A172 (cell line): ENCODE measurements at places on chromosomes 5 and 9. TPM values are rescaled to one million over a fixed set of nuclear protein-coding genes. Genes with fewer than 3 reads are reported as not detected.
A peak's percentile ranks its signal among the peaks of the same experiment; 100 is the strongest.

DNA sequence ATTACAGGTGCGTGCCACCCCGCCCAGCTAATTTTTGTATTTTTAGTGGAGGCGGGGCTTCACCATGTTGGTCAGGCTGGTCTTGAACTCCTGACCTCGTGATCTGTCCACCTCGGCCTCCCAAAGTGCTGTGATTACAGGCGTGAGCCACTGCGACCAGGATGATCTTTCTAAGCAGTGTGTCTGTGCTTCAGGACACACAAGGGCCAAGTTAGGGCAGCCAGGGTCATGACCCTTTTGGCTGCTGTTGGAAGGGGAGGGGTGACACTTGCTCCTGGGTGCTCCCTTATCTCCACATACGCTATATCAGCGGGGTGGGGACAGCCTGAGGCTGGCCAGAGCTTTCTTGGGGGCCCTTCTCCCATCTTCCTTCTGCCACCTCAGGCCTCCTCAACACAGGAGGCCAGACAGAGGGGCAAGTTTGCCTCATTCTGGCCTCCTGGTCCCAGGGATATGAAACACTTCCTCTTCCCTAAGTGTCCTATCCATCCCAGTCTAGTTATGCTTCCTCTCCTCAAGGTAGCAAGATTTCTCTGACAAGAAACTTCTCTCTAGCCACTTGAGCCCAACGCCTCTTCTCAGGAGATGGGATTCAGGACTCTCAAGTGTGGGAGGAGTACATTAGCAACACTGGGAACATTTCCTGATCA is 1.9 kb upstream of the ZNF79 start:
- no peak for DNase-seq

GRCh38 chr9:21813575-21814473 is 11.4 kb downstream of the MTAP start:
- no peak for DNase-seq

DNA sequence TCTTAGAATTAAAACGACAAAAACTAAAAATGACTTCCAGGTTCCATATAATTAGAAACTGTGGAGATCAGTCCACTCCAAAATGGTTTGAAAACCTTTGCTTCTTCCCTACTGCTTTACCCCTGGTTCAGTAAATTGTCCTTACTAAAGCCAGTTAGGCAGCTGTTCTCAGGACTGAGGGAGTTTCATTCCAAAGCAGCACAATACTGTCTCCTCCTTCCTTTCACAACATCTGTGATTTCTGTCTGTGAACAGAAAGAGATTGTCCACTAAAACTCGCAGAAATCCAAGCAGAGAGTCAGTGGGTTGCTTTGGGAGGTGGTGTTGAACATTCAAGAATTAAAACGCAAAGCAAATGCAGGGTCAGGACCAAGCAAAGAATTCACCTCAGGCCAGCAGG is 740.8 kb upstream of the ZNF608 start:
- no peak for DNase-seq

DNA sequence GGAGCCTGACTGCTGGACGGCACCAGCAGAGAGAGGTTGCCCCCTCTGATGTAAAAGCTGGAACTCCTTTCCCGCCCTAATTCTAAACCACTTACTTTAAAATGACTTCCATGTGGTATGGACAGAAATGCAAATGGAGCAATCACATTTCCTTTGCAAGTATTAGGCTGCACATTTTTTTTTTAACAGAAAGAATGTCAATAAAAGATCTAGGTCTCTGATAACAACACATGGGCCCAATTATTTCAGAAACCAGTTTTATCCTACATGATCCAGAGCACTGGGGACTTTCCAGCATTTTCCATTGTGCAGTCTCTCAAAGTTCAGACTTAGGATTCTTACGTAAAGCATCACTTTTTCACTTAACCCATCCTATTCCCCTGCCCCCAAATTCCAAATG is 203.7 kb downstream of the NXNL2 start:
- no peak for DNase-seq

DNA sequence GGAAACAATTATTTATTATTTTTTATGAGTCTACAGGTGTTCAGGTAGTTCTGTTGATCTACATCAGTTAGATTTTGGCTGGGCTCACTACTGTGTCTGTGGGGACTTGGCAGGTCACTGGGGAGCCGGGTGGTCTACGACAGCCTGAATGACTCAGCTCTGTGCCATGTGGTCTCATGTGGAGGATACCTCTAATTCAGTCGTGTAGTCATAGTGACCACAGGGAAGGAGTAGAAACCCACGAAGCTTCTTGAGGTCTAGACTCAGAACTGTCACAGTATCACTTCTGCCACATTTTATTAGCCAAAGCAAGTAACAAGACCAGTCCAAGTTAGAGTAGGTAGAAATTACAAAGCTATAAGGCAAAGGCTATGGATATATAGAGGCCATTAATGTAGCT is 64.7 kb upstream of the GRAMD2B start:
- no peak for DNase-seq

GRCh38 chr5:57429513-57430120 is 53.0 kb downstream of the ACTBL2 start:
- DNase-seq = no peak

GRCh38 chr9:93097511-93098201 is 1.6 kb downstream of the CARD19 start:
- DNase-seq = no peak

- DNase-seq = no peak
Observed at GRCh38 chr9:2319421-2319820, 302.2 kb upstream of the VLDLR start.

DNA sequence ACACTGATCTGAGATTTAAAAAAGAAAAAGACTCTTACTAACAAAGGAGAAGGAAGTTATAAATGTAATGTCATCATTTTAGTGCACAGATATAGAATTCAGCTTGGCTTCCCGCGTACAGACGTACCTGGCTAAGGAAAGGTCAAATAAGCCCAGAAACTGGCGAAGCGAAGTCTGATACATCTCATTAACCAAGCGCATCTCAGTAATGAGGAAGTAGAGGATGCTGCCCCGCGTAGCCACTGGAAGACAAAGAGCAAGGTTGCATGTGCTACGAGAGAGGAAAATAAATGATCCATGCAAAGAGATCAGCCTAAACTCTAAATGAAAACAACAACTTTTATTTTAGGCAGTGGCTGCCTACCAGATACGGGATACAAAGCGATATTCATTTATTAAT is 208.8 kb downstream of the DNAH5 start:
- DNase-seq = no peak

DNA sequence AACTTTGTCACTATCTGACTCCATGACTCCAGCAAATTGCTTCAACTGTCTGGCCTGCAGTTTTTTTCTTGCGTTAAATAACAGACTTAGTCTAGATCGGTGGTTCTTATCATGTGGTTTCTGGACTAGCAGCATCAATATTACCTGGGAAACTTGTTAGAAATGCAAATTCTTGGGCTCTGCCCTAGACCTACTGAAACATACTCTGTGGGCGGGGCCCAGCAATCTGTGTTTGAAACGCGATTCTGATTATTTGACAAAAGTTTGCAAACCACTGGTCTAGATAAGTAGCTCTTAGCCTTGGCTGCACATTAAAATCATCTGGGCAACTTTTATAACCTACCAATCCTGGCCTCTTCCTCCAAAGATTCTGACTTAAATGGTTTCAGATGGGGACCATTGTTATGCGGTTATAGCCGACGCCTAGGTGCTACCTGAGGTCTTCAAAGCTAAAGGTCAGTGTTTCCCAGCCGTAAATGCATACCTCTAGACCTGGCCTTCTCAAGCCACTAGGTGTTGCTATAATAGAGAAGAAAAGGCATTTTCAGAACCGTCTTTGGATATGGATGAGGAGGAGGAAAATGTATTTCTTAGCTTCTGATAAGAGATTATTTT is 74.0 kb downstream of the C9orf85 start:
- DNase-seq = no peak

DNA sequence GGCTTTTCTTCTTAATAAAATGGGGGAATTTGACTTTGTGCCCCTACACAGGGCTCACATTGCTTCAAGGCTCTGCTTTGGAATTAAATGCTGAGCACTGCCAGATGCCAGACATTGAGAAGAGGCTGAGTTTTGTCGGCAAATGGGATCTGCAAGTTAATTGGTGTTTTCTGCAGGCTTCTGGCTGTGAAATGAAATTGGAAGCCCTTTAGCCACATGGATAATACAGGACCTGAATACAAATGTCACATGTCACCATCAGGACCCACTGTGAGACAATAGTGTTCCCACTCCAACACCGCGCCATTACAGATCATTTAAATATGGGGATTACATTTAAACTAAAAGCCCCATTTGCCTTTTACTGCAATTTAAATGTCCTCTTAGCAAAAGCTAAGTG is 164.4 kb downstream of the ZSWIM6 start:
- DNase-seq = no peak

- no peak for DNase-seq
Observed at GRCh38 chr9:68749579-68750159, 44.6 kb downstream of the PIP5K1B start.

- DNase-seq = peak; percentile 49
Observed at GRCh38 chr9:123401879-123402513, 46.0 kb downstream of the CRB2 start.

- DNase-seq = peak; percentile 92
Observed at GRCh38 chr5:173823721-173824567, 64.2 kb upstream of the CPEB4 start.

- no peak for DNase-seq
Observed at GRCh38 chr9:87783180-87783579, 57.3 kb downstream of the CTSL start.

GRCh38 chr9:80156756-80157472 is 585.1 kb downstream of the TLE4 start:
- no peak for DNase-seq

DNA sequence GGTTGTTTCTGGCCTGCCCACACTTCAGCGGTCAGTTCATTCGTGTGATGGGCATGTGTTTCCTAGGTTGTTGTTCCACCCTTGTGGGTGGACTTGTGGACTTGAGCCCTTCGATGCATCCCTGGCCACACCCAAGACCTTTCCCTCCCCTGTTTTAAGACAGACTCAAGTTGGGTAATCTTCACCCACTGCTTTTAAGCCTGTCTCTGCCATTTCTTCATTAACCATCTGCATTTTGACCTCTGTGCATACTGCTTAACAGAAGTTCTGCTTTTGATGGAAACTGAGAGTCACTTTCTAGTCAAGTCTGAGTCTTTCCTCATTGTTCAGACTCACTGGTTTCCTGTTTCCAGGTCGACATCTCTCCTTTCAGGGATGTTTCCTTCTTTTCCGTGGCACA is 233.7 kb downstream of the ARHGEF28 start:
- no peak for DNase-seq

DNA sequence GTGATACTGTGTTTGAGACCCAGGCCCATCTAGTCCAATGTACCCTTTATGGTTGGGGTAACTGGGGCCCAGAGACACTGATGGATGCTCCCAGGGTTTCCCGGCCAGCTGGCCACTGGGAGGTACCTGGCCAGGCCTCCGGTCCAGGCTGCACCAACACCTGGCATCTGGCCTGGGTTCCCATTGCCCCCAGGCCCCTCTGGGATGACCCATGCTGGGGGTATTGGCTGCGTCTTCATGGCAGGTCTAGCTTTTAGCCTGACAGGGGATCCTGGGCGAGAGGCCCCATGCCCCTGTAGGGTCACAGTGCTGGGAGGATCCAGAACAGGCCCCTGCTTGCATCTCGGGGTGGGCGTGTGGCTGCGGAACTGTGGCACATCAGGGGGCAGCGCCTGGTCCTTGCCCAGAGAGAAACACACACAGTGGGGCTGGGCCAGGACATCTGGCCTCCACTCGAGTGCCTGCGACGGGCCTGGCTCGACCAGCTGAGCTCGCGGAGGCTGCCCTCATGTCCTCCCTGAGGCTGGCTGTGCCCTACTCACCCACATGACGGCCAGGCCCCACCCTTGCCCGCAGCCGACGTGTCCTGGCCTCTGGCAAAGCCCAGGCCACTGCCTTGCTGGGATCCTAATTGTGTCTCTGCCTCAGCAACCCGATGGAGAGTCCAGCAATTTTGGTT is 21.5 kb upstream of the COL5A1 start:
- DNase-seq = no peak

DNA sequence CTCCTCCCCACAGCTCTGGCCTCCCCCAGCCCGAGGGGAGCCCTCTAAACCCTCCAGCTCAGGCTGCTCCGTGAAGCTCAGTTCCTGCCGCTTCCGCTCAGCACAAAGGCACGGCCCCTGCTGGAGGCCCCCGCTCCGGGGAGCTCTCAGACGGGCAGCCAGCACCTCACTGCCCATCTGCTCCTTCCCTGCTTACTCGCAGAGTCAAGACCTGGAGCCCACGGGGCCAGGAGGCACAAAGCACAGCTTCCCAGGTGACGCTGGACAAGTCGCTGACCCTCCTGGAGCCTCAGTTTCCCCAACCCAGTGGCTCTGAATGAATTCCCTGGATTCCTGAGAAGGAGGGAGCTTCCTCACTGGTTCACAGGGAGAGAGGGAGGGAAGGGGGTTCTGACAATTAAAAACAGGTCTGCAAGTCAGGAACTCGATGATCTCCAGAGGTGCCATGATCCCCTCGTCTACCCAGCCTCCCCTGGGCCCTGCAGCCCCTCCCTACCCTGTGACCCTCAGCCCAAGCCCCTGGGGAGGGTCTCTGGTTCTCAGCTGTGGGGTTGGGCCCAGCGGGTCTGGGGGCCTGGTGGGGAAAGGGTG is 36.2 kb downstream of the VAV2 start:
- DNase-seq = no peak

- DNase-seq = peak; percentile 88
Observed at GRCh38 chr5:121668635-121669034, 183.0 kb upstream of the FTMT start.

- no peak for DNase-seq
Observed at GRCh38 chr5:153399595-153399994, 90.9 kb upstream of the GRIA1 start.

DNA sequence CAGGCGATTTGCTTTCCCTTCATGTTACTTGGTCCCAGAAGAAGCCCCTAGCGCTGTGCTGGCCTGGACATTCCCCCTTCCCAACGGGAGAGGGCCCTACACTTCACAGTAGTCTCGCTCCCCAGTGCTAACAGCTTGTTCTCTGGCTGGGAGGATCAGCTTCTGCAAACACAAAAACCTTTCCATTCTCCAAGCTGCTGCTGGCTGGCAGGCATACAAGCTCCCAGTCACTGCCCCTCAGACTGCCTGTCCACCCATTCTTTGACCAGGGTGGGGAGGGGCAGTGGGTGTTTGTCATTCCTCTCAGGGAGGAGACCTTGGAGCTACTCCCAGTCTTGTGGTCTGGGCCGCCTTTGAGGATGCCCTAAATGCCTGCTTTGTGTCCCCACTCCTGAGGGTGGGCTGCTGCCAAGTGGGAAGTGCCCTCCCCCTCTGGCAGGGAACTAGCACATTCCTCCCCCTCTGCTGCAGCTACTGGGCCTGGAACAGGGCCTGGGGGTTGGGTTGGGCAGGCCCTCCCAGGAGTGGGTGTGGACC is 20.8 kb downstream of the ENHO start:
- peak; percentile 47 for DNase-seq

- DNase-seq = no peak
Observed at GRCh38 chr5:98428806-98429205, 344.7 kb upstream of the RGMB start.

- peak; percentile 99 for DNase-seq
Observed at GRCh38 chr9:127838375-127839078, 15.9 kb downstream of the ENG start.

The SOWAHA gene
- not detected in 2 replicates for total RNA-seq

The GPR150 gene
- not detected in 2 replicates for total RNA-seq

The PCSK5 gene
- 0.48 and 0.55 TPM in 2 replicates for total RNA-seq

The STK32A gene
- total RNA-seq = 0.17 and 0.57 TPM in 2 replicates

The COL27A1 gene
- total RNA-seq = 8.2 and 8.4 TPM in 2 replicates

The LOX gene
- 22.2 and 27.2 TPM in 2 replicates for total RNA-seq

The EPB41L4B gene
- 0.93 and 1.7 TPM in 2 replicates for total RNA-seq

The MYMK gene
- not detected in 2 replicates for total RNA-seq

The MXD3 gene
- 81.3 and 99.7 TPM in 2 replicates for total RNA-seq

The OCLN gene
- 3.2 and 6.5 TPM in 2 replicates for total RNA-seq

The KCNIP1 gene
- total RNA-seq = 0.36 TPM in 1 of 2 replicates, not detected in the other

The ARRDC1 gene
- 57.3 and 64.3 TPM in 2 replicates for total RNA-seq

The SPINK6 gene
- 0.89 and 2.4 TPM in 2 replicates for total RNA-seq

The TOPORS gene
- 18.3 and 21.8 TPM in 2 replicates for total RNA-seq

The PSMB7 gene
- 609 and 677 TPM in 2 replicates for total RNA-seq

The PCDHGB7 gene
- 14.6 and 15.0 TPM in 2 replicates for total RNA-seq
